ENCODE measurements at places on chromosomes 4 and X.

DNA sequence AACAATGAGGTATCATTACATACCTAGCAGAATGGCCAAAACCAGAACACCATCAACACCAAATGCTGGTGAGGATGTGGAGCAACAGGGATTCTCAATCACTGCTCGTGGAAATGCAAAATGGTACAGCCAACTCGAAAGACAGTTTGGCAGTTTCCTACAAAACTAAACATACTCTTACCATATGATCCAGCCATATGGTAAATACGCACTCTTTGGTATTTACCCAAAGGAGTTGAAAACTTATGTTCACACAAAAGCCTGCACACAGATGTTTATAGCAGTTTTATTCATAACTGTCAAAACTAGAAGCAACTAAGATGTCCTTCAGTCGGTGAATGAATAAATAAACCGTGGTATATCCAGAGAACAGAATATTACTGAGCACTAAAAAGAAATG is 7.8 kb downstream of the CASP3 start:
- DNase-seq: no peak

- no peak for DNase-seq
Observed at GRCh38 chr4:48815483-48815882, 15.4 kb upstream of the OCIAD1 start.

- no peak for DNase-seq
Observed at GRCh38 chrX:78555401-78555980, 103.6 kb downstream of the RTL3 start.

DNA sequence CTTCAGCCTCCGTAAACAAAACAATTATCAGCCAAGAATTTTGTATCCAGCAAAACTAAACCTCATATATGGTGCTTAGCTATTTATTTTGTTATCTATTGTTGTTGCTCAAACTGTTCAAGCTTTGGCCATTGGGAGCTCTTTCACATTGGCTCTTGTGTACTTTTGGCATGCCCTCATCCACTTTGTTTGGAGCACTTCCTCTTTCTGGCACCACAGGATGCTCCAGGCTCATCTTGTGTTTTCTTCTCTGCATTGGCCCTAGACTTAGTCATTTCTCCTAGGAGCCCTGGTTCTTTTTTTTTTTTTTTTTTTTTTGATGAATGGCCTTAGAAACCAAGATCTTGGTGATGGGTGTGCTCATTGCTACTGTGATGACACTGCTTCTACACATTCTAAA is 74.5 kb downstream of the DIPK2B start:
- DNase-seq: no peak

GRCh38 chr4:154018659-154019058 is 229.8 kb upstream of the SFRP2 start:
- peak; percentile 28 for DNase-seq

DNA sequence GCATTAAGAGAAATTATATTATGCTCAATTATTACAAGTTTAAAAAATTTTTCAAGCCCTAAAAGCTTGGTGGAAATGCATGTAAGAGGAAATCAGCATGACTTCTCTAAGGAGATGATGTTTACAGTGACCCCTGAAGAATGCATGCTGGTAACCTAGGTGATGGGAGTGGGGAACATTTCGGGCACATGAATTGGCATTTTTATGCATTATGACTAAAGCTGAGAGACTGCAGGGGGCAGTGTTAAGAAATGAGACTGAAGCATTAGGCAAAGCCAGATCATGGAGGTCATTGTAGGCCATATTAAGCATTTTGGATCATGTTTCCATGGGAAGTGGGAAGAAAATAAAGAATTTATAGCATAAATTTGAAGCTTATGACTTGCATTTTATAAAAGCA is 421.3 kb downstream of the FAT4 start:
- DNase-seq: no peak

DNA sequence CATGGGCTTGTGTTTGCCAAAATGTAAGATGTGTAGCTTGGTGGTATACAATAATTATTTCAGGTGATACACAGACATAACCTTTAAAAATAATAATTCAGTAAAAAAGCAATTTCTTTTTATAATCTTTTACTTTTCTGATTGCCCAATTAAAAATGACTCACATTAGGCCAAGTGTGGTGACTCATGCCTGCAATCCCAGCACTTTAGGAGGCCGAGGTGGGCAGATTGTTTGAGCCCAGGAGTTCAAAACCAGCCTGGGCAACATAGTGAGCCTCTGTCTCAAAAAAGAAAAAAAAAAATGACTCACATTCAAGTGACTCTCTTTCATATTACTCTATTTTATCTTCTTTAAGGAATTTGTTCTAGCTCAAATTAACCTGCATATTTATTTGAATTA is 449.4 kb upstream of the HTR2C start:
- no peak for DNase-seq

DNA sequence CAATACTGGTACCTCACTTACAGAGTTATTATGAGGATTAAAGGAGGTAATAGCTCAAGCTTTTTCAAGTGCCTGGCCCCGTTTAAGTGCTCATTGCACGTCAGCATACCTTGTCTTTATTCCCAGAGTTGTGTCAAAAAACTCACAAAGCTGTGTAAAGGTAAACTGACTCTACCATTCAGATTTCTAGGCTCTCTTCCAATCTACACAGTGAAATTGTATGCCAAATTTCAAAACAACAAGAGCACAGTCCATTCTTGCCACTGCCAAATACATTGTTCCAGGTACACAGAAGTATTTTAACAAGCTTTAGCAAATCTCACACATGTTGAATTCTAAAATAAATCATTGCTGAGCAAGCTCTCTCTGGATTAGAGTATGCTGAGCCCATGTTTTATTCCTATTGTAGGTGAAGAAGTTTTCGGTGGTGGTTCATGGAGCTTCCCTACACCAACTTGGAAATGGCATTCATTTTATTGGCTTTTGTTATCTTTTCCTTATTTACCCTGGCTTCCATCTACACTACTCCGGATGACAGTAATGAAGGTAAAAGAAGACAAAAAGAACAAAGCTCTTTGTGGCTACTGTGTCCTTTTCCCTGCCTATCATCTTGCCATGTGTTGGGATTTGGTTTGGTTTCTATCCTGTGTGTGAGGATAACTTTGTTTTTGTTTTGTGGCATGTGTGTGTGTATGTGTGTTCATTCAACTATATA is 16.2 kb downstream of the SMIM31 start:
- DNase-seq: no peak

DNA sequence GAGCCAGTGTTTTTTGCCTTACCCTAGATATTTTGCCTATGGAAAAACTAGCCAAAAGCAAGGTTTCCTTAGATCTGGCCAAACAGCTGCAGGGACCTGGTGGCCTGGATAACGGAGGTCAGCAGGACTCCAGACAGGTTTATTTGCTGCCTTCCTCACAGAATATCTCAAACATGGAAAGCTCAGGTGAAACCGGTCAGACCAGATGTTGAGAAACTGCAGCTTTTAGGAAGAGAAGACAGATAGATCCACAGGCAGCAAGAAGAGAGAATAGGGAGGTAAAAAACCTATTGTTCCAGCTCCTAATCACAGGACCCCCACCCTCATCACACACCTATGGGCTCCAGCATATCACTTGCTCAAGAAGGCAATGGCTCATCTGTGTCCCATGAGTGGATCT is 16.2 kb downstream of the SLC16A2 start:
- no peak for DNase-seq

DNA sequence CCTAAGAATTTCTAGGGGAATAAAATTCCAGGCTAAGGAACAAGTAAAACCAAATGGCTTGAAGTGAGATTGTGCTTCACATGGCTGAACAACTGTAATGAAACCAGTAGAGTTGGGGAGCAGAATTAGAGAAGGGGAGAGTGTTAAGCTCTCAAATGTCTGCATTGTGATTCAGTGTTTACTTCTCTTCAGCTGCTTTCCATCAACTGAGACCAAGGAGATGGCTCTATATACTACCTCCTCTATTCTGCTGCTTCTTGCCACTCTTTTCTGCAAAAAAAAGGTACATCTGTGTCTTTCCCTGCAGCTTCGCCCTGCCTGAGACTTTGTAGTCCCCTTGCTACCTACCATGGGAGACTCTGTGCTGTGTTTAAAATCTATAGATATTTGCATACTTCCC is 73.5 kb downstream of the WDFY3 start:
- no peak for DNase-seq

DNA sequence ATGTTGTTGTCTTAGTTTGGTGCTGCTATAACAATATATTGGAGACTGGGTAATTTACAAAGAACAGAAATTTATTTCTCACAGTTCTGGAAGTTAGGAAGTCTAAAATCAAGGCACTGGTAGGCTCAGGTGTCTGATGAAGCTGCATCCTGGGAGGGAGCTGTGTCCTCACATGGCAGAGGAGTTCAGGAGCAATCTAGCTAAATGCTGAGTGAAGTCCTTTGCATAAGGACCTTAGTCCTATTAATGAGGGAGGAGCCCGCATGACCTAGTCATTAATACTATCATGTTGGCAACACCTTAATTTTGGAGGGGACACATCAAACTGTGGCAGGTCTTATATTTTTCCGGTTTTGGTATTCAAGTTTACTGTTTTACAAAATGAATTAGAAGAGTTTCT is 36.0 kb upstream of the NSUN7 start:
- DNase-seq: no peak

DNA sequence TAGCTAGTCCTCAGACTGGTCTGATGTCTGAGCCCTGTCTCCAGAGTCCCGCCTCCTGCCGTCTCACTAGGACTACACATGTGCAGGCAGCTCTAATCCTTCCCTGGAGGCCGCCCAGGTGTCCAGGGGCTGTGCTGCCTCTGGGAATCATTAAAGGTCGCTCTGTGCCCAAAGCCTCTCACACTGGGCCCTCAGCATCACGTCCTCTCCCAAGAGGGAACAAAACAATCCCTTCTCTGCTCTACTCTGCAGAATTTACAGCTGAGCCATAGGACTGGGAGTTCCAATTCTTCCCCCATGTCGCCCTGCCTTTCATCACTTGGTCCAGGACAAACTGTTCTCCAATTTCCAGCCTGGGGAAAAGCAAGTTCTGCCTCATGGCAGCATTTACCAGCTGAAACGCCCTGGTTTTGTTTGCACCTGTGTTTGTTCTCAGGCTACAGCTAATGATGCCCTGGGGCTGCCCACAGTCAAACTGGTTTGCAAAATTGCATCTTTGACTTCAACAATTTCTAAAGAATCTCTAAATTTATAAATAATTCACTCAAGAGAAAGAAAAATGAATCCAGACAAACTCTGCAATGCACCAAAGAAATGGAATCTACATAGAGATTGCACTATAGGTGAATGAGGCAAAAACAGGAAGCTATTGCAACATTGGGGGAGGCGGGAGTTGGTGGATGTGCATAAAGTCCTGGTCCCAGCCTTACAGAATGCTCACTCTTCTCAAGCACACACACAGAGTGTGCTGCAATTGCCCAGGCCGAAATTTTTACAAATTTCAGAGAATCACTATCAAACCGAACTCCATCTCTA is 7.2 kb upstream of the MRFAP1 start:
- peak; percentile 23 for DNase-seq

GRCh38 chr4:1300466-1301455 is 11.1 kb downstream of the MAEA start:
- DNase-seq: peak; percentile 77

- DNase-seq: no peak
Observed at GRCh38 chr4:145035494-145036136, 62.4 kb downstream of the ANAPC10 start.

- peak; percentile 36 for DNase-seq
Observed at GRCh38 chr4:100848841-100849240, 331.0 kb upstream of the EMCN start.

DNA sequence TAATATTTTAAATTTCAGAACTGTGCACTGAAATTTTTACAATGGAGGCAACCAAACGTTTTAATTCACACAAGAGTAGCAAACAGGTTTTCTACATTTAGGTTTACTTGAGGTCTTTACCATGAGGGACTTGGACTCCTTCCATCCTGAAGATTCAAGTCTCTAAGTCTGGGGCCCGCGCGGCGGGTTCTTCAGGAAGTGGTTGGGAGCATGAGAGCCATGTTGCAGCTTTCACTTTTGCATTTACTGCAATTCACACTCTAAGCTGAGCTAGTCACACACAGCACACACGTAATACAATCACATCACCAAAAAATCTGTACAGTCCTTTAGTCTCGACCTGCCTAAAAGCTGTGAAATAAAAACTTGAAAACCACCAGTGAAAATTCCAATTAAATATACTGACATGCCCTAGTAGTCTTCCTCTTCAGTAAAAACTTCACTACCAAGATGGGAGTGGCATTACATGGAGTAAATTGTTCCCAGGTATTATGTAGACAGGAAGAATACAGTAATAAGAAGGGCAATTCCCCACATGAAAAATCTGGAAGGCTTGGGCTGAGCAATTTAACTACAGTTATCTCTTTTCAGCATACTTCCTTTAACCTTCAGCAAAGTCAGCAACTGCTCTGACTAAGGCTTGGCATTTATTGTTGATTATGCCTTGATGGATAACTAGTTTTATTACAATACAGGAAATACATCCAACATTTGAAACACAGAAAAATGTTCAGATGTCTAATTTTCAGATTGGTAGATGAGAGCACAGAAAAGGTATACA is 571.1 kb upstream of the DIPK2B start:
- DNase-seq: peak; percentile 75

GRCh38 chr4:134470544-134470943 is 269.0 kb upstream of the PABPC4L start:
- DNase-seq: no peak

GRCh38 chr4:146520896-146521540 is 722 bp downstream of the SLC10A7 start:
- DNase-seq: peak; percentile 53

DNA sequence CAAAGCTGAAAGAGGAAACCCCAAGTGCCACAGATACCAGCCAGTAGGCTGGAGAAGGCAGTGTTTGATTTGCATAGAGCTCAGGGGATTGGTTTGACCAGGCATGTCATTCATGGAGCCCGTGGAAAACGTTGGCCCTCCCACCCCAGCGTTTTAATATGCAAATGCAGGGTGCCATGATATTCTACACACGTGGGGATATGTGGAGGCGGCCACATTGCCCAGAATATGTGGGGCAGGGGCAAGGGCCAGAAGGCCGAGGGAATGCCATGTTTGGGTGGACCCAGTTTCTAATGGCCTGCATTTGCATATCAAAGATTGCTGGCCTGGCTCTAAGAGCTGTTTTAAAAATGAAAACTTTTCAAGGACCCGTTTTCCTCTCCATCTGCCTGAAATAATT is 71.1 kb downstream of the MAP9 start:
- no peak for DNase-seq

- no peak for DNase-seq
Observed at GRCh38 chrX:138928737-138929459, 217.4 kb upstream of the FGF13 start.

- DNase-seq: no peak
Observed at GRCh38 chrX:46754586-46755061, 4.3 kb downstream of the SLC9A7 start.

Measured in activated CD4-positive, alpha-beta memory T cell treated with anti-CD3 and anti-CD28 coated beads for 36 hours (primary cell).